Left renal pelvis (tissue), 4 donors: ENCODE measurements at places on chromosomes 5 and 9. TPM values are rescaled to one million over a fixed set of nuclear protein-coding genes. Genes with fewer than 3 reads are reported as not detected.

TAF7 gene
- 142 TPM for polyA plus RNA-seq

PCSK5 gene
- polyA plus RNA-seq, result 15.1 TPM

CRB2 gene
- 22.8 TPM for polyA plus RNA-seq

ADGRV1 gene
- polyA plus RNA-seq, result 12.8 TPM

SH3PXD2B gene
- 37.2 TPM for polyA plus RNA-seq

ZNF79 gene
- 6.6 TPM for polyA plus RNA-seq

JAK2 gene
- 15.8 TPM for polyA plus RNA-seq

GOLGA1 gene
- polyA plus RNA-seq, result 17.8 TPM

PCDHGA2 gene
- 6.8 TPM for polyA plus RNA-seq

SLC45A2 gene
- 1.1 TPM for polyA plus RNA-seq

OTP gene
- polyA plus RNA-seq, result not detected

SPATA31D4 gene
- not detected for polyA plus RNA-seq

DNA sequence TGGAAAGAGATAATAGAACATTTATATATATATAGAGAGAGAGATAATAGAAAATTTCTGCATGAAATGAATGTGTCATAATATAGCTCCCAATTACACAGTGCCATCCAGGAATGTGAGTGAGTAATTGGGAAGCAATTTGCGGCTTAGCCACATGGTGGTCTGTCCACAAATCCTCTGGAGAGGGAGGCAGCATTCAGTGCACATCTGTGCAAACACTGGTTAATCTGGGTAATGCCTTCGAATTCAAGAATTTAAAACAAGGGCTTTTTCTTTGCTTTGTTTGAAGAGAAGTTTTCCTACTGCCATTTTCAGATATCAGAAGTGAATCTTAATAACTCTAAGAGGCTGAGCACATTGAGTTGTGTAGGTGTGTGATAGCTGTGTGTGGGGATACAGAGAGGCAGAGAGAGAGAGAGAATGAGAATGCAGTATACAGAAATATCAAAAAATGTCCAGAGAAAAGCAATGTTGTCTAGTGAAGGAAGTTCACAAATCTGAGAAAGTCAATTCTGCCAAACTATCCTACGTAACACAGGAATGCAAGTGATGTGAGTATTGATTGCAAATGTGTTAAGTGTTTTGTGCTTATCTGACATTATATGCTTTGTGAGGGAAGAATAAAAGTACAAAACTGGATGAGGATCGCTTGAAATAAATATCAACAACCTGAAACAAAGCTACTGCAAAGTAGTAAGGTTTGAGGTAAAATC is 134.6 kb downstream of the EDIL3 start:
- no peak for DNase-seq

GRCh38 chr9:70170151-70170790 is 88.5 kb upstream of the SMC5 start:
- no peak for DNase-seq

DNA sequence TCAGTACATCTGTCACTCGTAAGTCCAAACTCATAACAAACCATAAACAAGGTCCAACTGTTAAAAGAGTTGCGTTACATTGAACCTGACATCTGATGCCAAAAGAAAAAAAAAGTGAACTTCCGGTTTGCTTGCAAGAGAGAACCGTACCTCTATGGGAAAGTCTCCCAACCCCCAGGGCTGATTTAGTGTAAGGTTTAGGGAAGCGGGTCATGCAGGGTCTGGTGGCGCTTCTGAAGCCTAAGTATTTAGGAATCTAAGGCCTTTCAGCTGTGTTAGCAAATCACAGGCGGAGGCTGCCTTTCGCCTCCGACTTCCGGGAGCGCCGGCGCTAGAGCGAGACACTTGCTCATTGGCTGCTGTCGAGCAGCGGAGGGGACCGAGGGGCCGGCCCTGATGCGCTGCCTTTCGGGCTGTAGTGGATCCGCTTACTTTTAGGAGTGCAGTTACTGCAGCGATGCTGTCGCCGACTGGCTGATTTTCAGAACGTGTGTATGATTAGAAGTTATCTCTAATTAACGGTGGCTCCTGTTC is 12.0 kb upstream of the GNPDA1 start:
- DNase-seq, result peak; percentile 62

DNA sequence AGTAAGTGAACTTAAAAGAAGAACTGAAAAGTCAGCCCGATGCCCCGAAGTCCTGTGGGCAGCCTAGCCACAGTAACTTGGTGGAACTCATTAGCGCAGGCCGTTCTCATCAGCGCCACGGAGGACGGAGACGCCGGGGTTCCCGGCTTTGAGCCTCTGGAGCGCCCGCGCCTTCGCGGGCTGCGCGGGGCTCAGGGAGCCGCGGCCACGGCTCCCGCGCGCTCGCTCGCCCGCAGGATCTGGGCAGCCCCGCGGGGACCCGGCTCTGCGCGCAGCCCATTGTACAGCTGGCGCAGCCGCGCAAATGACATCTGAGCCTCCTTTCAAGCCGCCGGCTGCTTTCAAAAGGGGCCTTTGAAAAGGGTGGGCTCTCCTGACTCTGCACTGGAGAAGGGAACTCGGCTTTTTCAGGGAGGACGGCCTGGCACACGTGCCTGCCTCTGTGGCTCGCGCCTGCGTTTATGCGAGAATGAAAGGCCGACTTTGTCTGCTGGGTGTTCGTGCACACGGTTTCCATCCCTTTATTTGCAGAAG is 40.7 kb downstream of the TLR4 start:
- no peak for DNase-seq

- no peak for DNase-seq
Measured at GRCh38 chr5:77937015-77937908, 161.1 kb upstream of the TBCA start.

- no peak for DNase-seq
Measured at GRCh38 chr5:122924719-122925395, 79.4 kb downstream of the SNX24 start.

DNA sequence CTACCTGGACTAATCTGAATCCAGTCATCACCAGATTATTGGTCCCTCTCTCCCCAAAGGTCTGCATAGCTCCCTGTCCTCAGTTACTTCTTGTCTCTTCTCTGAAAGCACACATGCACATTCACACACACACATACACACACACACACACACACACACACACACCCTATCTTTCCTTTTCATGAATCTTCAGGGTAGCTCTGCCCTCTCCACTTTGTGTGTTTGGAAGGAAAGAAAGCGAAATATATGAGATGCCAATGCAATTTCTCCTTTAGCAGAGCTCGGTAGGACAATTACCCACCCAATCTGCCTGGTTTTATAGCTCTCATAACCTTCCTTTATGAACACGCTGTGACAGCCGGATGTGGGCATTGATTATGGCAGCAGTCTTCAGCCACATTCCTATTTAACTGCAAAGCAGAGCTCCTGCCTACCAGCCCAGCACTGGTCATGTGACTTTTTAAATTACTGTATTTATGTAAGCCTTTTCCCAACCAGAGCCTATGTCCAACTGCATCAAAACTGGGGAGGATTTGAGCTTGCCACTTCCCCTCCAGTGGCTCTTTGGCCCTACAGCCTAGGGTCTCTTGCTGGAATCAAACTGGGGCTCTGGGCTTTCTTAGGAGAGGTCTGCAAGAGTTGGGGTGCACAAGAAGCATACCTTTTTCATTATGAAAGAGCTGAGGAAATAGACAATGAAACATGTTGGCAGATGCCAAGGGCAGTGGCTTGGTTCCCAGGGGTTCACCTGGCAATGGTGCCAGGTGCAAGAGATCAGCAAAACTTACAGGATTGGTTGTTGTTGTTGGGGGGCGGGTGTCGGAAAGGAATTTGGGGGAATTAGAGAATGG is 20.8 kb upstream of the MATR3 start:
- DNase-seq, result no peak

GRCh38 chr9:86352440-86353077 is 1.7 kb downstream of the TUT7 start:
- DNase-seq, result no peak

DNA sequence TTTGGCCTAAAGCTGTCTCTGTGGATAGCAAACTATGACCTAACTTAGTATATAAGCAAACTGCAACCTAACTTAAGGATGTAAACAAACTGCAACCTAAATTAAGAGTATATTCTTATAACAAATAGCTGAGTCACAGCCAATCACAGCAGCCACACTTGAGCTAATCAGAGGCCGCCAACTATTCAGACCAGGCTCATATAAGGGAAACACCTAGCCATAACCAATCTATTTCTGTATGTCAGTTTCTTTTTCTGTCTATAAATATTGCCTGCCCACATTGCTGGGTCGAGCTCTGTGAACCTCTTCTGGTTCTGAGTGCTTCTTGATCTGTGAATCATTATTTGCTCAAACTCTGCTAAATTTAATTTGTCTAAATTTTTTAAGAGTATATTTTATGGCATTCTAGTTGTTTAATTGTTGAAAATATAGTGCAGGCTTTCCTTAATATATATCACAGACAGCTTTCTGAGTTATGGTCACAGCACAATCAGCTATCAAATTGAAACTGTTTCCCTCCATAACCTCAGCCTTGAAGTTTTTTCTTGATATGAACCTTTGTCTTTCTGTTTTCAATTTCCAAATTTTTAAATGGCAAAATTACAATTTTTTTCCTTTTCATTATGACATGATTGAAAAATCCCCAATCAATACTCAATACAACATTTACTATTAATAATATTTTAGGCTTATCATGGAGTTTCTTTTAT is 327.1 kb upstream of the NUDT12 start:
- no peak for DNase-seq

DNA sequence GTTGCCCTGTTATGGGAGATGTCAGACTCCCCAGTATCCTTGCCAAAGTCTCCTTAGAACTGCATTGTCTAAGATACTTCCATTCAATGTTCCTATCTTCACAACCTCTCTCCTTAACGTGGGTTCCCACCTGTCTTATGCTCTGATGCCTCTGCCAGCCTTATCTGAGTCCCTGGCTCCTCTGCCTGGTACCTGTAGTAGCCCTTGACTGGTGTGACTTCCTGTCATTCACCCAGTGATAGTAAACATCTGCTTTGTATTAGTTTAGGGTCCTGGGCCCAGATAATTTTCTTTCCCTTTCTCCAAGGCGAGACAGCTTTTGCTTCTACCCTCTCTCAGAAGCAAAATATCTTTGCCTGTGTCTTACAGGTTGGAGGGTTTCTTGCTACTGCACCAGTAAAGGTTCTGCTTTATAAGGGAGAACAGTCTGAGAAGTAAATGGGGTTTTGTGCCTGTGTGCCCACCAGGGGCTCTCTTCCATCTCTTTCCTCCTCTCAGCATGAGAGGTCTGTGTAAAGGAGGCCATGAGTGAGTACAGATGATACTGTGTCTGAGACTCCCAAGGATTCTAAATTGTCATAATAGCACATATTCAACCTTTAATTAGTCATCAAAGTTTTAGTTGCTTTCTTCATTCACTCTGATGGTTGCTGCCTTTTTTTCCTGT is 220.8 kb downstream of the PRR16 start:
- no peak for DNase-seq

- DNase-seq, result no peak
Measured at GRCh38 chr5:40080191-40080590, 599.5 kb upstream of the PTGER4 start.

DNA sequence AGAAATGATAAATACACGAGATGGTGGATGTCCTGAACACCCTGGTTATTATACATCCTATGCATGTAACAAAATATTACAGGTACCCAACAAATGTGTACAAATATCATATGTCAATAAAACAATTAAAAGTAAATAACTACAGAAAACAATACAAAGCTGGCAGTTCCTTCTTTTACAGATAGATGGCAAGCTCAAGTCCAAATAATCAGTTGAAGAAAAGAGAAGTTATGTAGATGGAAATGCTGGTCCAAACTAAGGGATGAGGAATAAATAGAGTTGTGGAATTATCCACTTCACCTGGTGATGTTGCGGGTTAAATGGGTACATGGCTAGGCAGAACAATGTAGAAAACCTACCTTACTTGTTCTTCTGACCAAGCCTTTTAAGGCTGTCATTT is 79.4 kb downstream of the PALM2AKAP2 start:
- DNase-seq, result no peak

DNA sequence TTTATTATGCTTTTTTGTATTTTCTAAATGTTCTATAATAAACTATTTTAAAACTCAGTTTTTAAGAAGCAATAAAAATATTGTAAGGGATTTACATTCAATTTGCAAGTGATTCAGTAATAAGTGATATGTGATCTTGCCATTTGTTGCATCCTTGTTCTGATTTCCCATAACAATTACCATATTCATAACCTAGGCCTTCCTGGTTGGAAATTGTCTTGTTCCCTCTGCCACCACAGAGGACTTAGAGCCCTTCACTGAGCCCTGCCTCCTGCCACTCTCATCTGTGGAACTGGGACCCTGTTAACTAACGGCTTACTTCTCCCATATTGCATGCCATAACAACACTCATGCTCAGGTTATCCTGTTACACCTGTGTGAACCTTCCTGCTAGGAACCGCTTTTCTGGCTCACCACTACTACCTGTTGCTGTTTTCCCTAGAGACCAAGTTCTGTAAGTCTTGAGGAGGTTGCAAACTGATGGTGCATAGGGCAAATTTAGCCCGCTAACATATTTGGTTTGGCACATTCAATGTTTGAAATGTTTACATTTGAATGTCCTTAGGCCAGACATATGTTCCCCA is 32.9 kb upstream of the DTWD2 start:
- DNase-seq, result no peak

DNA sequence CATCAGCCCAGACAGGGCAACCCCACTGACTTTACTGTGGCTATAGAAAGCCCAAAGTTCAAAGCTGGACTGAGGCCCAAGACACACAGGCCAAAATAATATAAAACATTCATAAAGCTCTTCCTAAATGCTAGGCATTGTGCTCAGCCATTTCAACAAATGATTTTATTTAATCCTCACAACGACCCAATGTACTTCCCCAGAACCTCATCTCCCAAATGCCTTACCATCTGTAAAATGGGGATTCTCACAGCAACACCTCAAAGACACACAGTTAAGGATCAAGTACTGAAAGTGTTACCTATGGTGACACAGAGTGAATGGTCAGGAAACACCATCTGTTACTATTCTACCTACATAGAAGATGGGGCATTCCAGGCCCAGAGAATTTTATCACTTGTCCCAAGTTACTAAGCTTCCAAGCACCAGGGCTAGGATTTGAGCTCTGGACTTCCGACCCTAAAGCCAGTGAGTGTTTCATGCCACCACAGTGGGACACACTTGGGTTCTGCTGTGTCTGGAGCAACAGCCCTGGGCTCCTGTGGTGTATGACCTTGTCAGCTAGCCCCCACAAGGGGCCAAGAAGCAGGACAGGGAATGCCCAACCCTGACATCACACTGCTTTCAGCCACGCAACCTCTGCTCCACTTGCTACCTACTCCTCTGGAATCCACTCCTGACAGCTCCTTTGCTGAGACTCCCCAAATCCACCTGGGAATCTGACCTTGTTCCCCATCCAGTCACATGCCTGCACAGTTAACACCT is 15.1 kb downstream of the SHB start:
- DNase-seq, result no peak

GRCh38 chr5:172849606-172850453 is 15.8 kb downstream of the ERGIC1 start:
- no peak for DNase-seq

DNA sequence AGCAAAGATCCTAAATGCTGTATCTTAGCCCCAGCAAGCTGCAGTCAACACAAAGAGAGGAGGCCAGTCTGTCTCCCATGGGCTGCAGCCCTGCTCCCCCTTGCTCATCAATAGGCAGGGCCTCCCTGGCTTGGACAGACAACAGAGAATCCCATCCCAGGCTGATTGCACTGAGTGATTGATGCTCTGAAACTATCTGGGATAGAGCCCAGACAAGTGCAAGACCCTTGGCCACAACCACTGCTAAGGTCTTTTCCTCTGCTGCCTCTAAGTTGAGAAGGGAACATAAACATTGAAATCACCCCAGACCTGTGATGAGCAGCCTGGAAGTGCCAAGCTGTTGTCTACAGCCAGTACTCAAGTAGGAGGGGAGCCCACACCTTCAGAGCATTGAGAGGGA is 661.0 kb upstream of the CDH18 start:
- DNase-seq, result no peak
